ELR (cell line): ENCODE measurements at places on chromosomes 11 and 22.

DNA sequence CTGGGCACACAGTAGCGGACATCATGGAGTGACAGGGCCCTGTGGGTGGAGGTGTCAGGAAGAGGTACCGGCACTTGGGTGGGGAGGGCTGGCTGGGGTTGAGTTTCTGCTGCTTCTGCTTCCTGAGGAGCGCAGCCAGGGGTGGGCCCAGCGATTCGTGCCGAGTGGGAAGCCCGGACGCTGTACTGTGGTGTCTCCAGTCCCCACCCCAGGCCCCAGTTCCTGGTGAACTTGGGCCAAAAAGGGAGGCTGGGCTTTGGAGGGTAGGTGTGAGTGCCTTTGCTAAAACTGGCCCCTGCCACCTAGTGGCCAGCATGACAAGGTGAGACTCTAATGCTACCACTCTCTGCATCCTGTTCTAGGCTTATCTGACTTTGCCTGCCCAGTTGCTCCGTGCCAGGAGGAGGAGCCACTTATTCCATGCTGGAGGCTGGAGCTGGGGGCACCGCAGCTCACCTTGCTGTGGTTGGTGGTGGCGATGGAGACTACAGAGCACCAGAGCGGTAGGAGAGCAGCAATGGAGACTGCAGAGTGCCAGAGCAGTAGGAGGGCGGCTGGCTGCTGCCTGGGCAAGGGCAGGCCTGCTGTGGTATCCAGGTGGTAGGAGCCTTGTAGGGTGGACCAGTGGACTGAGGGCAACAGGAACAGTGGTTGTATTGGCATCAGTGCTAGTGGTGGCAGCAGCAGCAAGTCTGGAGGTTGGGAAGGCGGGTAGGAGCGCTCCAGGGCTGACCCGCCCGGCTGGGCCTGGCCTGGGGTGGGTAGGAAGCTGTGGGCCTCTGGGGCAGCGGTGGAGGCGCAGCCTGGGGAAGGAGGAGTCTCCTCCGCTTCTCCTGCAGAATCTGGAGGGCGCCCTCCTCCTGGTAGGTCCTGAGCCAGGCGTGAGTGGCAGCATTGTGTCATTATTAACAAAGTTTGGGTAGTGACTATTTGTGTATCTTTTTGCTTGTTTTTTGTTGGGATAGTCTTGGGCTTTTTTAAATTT lies 2.2 kb upstream of the RFPL2 start:
- DNase-seq: peak; percentile 44

GRCh38 chr22:20654343-20655208 lies 119.3 kb upstream of the SERPIND1 start:
- DNase-seq: no peak

DNA sequence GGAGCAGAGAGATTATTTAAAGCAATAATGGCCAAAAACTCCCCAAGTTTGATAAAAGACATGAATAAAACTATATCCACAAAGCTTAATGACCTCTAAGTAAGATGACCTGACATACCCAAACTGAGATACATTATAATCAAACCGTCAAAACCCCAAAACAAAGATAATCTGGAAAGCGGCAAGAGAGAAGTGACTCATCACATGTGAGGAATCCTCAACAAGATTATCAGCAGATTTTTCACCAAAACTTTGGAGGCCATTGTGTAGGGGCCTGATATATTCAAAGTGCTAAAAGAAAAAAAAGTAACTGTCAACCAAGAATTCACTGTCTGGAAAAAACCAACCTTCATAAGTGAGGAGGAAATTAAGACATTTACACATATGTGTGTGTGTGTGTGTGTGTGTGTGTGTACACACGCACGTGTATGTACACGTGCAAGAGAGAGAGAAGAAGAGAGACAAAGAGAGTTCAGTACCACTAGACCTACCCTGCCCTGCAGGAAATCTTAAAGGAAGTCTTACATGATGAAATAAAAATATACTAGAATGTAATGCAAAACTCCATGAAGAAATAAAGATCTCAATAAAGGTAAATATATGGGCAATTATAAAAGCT lies 752.4 kb downstream of the NELL1 start:
- DNase-seq: no peak

- no peak for DNase-seq
These were observed 10.3 kb downstream of the MAPK8IP1 start for GRCh38 chr11:45895553-45896259.

- DNase-seq: no peak
These were observed 28.9 kb upstream of the SHISAL1 start for GRCh38 chr22:44341431-44342346.

DNA sequence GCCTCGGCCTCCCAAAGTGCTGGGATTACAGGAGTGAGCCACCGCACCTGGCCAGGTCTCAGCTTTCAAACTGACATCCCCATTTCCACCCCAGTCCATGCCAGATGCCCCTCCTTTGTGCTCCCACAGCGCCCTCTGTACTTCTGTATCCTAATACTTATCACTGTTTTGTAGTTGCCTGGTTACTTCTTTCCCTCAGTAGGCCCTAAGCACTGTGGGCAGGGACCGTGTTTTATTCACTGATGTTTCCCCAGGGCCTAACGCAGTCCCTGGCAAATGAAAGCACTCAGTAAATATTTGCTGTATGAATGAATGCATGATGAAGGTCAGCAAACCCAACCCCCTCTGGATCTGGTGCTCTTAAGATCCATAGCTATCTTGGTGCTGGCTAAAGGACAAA lies 2.2 kb upstream of the TRIM3 start:
- no peak for DNase-seq

DNA sequence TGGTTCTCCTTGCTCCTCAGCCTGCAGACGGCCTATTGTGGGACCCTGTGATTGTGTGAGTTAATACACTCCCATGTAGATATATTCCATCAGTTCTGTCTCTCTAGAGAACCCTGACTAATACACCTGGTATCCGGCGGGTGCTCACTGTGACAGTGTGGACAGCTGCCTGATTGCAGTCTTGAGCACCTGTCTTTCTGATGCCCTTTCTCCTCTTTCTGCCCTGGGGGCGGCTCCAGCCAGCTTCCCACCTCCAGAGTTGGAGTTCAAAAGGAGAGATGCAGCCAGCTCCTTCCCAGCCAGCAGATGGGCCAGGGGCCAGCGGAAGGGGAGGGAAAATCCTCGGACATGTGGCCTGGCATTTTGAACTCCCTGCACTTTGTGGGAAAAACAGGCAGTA lies 15.0 kb downstream of the SMIM38 start:
- DNase-seq: no peak

- no peak for DNase-seq
These were observed 251.7 kb downstream of the GRM5 start for GRCh38 chr11:88814076-88814475.

GRCh38 chr11:69950621-69951020 lies 127.5 kb upstream of the ANO1 start:
- no peak for DNase-seq

GRCh38 chr11:19474954-19475721 lies 234.4 kb upstream of the E2F8 start:
- no peak for DNase-seq
